T-helper 1 cell (primary cell): ENCODE measurements at places on chromosomes 6 and 20.

DNA sequence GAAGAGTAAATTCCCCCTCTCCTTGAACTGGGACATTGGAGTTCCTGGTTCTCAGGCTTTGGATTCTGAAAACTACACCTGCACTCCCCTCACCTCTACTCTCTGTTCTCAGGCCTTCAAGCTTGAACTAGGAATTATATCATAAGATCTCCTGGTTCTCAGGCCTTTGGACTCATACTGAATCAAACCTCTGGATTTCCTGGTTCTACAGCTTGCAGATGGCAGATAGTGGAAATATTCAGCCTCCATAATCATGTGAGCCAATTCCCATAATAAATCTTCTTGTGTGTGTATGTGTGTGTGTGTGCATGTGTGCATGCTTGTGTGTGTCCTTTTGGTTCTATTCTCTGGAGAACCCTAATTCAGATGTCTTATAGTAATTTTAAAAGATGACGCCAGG is 12.7 kb upstream of the CHD6 start:
- DNase-seq = no peak

DNA sequence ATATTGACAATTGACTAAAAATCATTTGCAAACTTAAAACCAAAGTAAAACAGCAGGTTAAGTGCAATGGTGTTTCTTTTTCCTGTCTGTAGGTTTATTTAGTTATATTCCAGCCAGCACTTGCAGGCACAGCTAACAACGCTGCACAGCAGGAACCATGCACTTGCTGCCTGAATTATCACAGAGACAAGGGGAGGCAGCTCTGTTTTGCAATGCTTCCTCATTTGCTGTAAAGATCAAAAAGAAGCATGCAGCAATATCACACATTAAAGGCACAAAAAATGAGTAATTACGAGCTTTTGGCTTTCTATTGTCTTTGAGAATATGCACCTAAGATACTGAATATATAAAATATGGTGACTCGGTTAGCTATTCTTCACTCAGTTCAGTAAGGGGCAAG is 241.9 kb downstream of the EPHA7 start:
- no peak for DNase-seq

DNA sequence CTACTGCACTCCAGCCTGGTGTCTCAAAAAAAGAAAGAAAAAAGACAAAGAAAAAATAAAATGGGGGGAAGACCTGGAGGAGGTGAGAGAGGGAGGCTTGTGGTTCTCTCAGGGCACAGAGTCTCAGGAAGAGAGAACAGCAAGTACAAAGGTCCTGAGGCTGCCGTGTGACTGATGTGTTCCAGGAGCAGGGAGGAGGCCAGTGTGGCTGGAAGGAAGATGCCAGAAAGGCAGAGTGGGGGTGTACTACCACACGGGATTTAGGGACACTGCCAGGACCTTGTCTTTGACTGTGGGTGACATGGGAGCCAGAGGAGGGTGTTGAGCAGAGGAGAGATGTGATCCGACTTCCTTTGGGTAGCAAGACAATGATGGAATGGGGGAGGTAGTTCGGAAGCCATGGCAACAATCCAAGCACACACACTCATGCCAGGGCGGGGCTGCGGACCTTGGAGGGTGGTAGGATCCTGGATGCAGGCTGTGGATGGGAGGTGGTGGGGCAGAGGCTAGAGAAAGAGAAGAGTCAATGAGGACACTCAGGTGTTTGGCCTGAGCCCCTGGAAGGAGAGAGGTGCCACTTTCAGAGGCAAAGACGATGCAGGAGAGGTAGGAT is 136.4 kb upstream of the PTPN1 start:
- DNase-seq = no peak

DNA sequence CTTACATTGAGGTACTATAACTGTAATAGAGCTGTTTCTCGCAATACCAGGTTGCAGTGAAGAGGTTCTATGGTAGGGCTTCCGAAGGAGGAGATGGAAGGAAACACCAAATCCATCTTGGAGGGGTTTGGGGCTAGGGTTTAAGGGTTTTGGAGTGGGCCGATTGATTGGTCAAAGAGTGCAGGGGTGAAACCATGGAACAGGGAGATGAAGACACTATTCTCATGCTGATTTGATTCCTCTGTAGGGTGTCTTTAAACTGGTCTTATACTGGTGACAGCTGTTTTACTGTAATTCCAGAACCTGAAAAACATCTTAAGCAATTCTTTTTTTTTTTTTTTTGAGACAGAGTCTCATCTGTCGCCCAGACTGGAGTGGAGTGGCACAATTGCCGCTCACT is 7.8 kb downstream of the SMIM13 start:
- no peak for DNase-seq

DNA sequence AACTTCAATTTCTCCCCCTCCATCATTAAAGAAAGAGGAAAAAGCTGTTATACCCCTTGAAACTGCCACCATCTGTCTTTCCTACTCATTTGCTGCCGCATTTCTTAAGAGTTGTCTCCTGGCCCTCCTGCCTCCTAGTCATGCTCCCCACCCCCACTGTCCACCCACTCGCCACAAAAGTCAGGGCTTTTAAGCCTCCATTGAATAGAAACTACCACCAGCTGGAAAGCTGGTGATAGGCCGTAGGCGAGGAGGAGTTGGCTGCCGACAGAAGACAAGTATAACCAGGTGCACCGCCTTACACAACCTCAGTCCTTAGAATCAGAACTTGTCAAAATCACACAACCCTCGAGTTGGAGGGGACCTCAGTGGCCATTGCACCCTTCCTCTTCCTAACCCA is 67.6 kb downstream of the B3GAT2 start:
- no peak for DNase-seq

GRCh38 chr20:63284083-63284440 is 8.9 kb upstream of the COL20A1 start:
- no peak for DNase-seq

- no peak for DNase-seq
Measured at GRCh38 chr20:25084626-25085187, 2.8 kb upstream of the VSX1 start.

DNA sequence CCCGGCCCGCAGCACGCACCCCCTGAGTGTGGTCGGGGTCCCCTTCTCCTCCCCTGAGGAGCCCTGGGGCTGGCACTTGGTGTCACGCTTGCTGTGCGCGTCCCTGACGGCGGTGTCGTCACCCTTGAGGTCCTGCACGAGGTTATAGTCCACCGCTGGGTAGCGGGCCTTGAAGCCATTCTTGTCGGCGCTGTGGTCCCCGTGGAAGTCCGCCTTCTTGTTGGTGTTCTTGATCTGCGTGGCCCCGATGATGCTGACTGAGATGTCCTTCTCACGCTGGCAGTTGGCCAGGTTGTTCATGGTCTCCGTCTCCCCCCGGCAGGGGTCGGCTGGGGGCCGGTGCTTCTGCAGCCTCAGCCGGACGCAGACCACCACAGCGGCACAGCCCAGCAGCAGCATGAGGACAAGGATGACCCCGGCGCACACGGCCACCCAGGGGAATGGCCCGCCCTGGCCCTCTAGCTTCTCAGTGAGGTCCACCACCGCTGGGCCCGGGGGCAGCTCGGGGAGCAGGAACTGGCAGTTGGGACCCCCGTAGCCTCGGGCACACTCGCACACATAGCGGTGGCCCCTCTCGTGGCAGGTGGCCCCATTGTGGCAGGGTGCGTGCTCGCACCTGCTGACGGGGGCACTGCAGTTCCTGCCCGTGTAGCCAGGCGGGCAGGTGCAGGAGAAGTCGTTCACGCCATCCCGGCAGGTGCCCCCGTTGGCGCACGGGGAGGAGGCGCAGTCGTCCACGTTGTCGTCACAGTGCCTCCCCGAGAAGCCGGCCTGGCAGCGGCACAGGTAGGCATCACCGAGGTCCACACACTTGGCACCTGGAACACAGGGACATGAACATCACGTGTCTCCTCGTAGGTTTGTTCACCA is 7.4 kb downstream of the DLL1 start:
- DNase-seq = no peak

GRCh38 chr6:7042056-7042653 is 65.6 kb upstream of the RREB1 start:
- no peak for DNase-seq

DNA sequence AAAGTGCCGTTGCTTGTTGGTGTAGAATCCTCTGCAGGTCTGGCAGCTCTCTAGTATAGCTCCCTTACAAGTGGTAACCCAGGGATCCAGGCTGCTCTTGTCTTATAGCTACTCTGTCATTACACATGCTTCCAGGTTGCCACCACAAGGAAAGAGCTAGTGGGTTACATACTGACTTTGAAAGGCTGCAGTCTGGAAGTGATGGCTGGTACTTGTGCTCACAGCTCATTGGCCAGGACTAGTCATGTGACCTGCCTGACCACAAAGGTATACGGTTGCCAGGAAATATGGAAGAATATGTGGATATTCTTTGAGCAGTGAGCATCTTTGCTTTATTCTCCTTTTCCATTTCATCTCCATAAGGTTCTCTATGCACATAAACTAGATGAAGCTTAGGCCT is 46.0 kb downstream of the RREB1 start:
- DNase-seq = no peak

DNA sequence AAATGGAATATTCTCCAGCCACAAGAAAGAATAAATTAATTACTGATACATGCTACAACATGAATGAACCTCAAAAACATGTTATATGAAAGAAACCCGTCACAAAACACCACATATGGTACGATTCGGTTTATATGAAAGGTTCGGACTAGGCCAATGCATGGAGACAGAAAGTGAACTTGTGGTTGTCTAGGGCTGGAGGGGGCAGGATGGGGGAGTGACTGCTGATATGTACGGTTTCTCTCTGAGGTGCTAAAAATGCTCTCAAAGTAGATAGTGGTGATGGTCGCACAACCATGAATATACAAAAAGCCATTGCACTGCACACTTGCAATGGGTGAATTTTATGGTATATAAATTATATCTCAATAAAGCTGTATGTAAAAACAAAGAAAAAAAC is 18.3 kb downstream of the AGPAT4 start:
- no peak for DNase-seq

DNA sequence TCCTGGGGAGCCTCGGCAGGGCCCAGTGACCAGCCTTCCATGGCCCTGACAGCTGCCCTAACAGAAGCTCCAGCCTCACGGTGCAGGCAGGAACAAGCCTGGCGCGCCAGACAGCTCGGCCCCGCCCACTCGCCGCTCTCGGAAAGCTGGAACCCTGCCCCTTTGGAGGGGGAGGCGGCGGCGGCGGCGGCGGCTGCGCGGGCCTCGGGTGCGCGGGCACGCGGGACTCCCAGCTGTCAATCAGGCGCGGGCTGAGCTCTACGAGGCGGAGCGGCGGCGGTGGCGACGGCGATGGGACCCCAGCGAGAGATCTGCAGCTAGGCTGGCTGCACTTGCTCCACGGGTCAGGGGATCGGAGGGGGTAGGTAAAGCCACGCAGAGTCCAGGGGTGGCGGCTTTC is at the start of gene NRSN1:
TSS of gene NRSN1 (plus strand) at position 236 of the 400 bp plus-strand sequence. CDS start 8,113 bp downstream, outside the sequence.
- no peak for DNase-seq

GRCh38 chr6:36340618-36341454 is 4.1 kb upstream of the BNIP5 start:
- peak; percentile 57 for DNase-seq

DNA sequence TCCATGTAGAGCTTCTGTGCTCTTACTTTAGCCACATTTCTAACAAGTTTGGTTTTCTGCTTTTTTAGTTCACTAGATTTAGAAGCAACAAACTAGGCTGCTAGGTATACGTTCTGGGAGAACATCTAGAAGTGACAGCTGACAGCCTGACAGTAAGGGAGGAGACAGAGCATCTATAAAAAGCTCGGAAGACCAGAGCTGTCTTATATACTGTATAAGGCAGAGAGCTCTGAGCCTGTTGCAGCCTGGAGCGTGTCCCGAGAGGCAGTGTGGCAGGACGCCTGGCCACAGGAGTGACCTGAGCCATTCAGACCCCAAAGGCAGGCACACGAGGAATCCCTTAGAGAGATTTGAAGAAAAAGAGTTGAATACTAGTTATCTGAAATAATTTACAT is 24.6 kb downstream of the PPP1R14C start:
- DNase-seq = no peak

GRCh38 chr6:122078481-122078880 is 321.0 kb upstream of the HSF2 start:
- no peak for DNase-seq

DNA sequence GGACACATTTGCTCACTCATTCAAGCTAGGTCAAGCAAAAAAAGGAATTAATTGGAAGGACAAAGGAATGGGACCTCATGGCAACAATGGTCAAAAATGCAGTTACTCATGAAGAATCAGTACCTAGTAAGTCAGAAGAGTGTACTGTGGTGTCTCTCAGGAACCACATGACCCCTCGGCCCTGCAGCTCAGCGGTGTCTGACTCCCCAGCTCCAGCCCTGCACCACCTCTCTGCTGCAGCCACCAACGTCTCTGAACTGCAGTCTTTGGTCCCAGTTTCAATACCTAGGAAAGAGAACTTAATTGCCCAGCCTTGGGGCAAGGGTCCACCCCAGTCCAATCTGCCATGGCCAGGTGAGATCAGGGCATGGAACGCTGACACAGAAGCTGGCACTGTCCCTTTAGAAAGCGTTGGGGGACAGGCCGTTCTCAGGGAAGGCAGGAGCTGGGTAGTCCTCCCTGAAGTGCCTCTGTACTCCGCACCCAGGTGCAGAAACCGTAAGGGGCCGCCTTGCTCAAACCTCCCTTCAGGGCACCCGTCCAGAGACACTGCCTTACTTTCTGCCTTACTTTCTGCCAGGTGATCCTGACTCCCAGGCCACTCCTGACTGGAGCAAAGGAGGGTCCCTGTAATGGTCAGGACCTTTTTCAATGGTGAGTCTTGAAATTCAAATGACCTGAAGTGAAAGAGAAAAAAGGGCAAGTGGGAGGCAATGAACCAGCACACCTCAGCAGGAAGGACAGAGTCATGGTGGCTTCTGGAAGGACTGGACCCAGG is 13.2 kb upstream of the NELFCD start:
- no peak for DNase-seq
